ENCODE measurements at places on chromosomes 13 and 19. TPM values are rescaled to one million over a fixed set of nuclear protein-coding genes. Genes with fewer than 3 reads are reported as not detected.

Gene FUT1
- under 0.01 TPM for total RNA-seq

Gene CYP2A7
- total RNA-seq, result not detected

Gene HTR2A
- total RNA-seq, result not detected

Gene NUFIP1
- 2.6 TPM for total RNA-seq

Gene ZNF540
- total RNA-seq, result not detected

Gene SH2D3A
- 0.18 TPM for total RNA-seq

Gene C2CD4C
- total RNA-seq, result not detected

Gene SYCN
- total RNA-seq, result not detected

Gene RDH8
- not detected for total RNA-seq

Gene ECSIT
- total RNA-seq, result 43.2 TPM

Gene WDR62
- 11.5 TPM for total RNA-seq

Gene NR2F6
- total RNA-seq, result 73.4 TPM

Gene ODAD3
- under 0.01 TPM for total RNA-seq

Gene CYP2B6
- not detected for total RNA-seq

Gene ZNF285
- 2.3 TPM for total RNA-seq

Gene LPAR6
- 16.3 TPM for total RNA-seq

Gene SOX21
- total RNA-seq, result not detected

Gene ZNF497
- not detected for total RNA-seq

Gene DCT
- not detected for total RNA-seq

Gene COL5A3
- 0.53 TPM for total RNA-seq

Gene SLC25A41
- total RNA-seq, result not detected

Gene PTGER1
- total RNA-seq, result 0.86 TPM

Gene IGSF23
- 3.7 TPM for total RNA-seq

Gene LIN7B
- 21.0 TPM for total RNA-seq

Gene TICAM1
- 0.29 TPM for total RNA-seq

Gene NKG7
- not detected for total RNA-seq

Gene TUBB4A
- total RNA-seq, result not detected

Gene CPB2
- total RNA-seq, result not detected

Gene GNG7
- under 0.01 TPM for total RNA-seq

Gene LGALS4
- not detected for total RNA-seq

Gene SLC5A5
- total RNA-seq, result not detected

Gene TNFRSF19
- total RNA-seq, result 94.1 TPM

Gene S1PR4
- total RNA-seq, result not detected

Gene TMEM145
- under 0.01 TPM for total RNA-seq

Gene TYK2
- total RNA-seq, result 133 TPM

Gene MUC16
- not detected for total RNA-seq

Gene ZNF665
- total RNA-seq, result 8.2 TPM

Gene OR10H1
- total RNA-seq, result not detected

Gene FOXO1
- 13.5 TPM for total RNA-seq

Gene SSBP4
- 178 TPM for total RNA-seq

Gene INSL3
- total RNA-seq, result not detected

Gene ATXN8OS
- not detected for total RNA-seq

Gene BCL2L12
- 25.7 TPM for total RNA-seq

Gene NDUFB7
- 329 TPM for total RNA-seq

Gene BST2
- 0.86 TPM for total RNA-seq

Gene PRTN3
- total RNA-seq, result not detected

Gene PNMA8B
- total RNA-seq, result 0.35 TPM

Gene TPTE2
- not detected for total RNA-seq

Gene MBD3L2
- not detected for total RNA-seq

Gene ZSCAN5C
- not detected for total RNA-seq

Gene FCGBP
- not detected for total RNA-seq

Gene CCNA1
- total RNA-seq, result 2.1 TPM

Gene ZNF729
- not detected for total RNA-seq

Data from myometrial cell (primary cell).